ENCODE measurements at places on chromosomes 11 and 22.

- DNase-seq: no peak
These were observed 32.4 kb downstream of the NF2 start for GRCh38 chr22:29635734-29636357.

GRCh38 chr22:26615149-26615548, 2.7 kb downstream of the CRYBB1 start:
- DNase-seq: no peak

DNA sequence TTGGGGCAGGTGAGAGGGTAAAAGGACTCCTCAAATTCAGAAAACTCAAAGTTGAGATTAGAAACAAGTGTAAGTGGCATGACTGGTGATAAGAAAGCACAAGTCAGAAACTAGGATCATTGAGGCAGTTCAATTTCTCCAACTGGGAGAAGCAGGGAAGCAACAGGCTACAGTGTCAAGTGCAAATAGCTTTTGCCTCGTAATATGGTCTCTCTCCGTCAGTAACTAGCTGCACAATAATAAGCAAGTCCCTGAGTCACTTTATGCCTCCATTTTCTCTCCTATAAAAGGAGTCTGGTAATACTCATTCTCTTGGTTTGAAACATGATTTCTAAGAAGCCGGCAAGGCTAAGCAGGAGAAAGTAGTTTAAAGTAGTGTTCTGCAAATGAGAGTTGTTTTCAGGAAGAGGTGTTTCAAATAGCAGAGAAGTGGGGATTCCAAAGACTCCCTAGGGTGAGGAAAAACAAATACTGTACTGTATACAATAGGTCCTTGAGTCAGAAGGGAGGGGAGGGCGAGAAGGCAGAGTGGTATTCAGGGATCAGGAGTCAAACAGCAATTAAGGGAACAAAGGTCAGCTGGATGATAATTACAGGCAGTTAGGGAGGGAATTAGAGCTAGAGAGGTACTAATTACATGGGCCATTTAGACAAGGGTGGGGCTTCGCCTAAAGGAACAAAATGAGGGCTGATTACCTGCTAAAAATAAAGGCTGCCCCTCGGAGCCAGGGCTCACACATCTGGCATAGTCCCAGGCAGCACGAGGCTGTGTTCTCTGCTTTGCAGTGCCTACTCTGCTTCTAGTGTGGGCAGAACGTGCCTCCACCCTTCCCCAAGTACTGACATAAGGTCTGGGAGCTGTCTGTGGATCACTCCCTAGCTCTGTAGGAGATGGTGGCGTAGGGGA, 96.0 kb upstream of the BDNF start:
- no peak for DNase-seq

DNA sequence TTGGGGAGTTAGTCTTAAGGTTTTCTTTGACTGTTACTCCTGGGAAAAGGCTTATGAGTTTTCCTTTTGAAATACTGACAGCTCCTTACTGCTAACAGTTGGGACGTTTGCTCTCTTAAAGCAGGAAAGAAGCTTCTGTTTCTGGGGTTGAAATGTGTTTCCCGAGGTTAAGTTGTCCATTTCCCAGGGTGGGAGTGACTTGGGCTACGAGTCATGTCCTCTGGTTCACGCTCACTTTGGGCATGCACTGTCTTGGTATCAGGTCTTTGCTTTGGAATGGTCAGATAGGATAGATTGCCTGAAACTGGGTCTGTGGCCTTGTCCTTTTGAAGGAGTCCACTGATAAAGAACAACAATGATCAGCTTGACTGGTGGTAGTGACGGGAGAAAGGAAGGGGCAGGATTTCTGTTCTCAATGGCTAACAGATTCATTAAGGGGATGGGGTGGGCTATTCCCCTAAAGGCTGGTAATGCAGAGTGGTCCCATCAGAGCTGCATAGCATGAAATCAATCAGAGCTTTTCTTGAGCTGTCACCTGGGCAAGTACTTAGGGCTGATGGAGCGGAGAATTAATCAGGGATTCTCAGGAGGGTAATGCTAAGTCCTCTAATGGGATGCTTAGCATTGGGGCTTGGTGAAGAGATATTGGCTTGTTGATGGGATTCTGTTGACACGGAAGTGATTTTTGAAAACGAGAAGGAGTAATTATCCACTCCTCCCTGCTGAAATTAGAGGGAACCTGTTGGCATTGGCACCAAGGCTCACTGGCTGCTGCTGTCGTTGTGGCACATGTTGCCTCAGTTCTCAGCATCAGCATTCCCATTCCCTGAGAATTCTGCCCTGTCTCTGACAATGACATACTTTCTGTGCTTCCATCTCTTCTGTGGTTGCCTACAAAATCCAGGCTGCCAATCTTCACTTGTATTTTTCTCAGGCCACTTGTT, 81.6 kb downstream of the TEAD1 start:
- DNase-seq: no peak

Data from CD8-positive, alpha-beta T cell (primary cell).